ENCODE measurements at places on chromosomes 11 and 22.

- DNase-seq, result no peak
Measured at GRCh38 chr11:35321532-35322317, 97.6 kb downstream of the SLC1A2 start.

- DNase-seq, result peak; percentile 34
Measured at GRCh38 chr22:41619979-41620588, 759 bp downstream of the DESI1 start.

DNA sequence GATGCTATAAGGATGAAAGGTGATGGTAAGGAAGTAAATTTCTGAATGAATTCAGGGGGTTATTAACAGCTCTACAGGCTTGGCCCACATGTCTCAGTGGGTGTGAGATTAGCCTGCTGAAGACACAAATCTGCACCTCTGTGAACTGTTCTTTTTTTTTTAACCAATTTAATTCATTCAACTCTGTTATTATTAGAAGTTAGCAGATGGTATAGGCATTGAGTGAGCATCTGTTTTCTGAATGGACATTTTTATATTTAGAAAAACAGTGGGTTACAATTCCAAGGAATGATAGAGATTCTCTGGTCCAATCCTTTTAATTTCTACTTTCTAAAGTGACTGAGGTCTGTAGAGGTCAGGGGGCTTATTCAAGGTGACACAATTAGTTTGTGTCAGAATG, 122.0 kb upstream of the SORL1-AS1 start:
- DNase-seq, result no peak

DNA sequence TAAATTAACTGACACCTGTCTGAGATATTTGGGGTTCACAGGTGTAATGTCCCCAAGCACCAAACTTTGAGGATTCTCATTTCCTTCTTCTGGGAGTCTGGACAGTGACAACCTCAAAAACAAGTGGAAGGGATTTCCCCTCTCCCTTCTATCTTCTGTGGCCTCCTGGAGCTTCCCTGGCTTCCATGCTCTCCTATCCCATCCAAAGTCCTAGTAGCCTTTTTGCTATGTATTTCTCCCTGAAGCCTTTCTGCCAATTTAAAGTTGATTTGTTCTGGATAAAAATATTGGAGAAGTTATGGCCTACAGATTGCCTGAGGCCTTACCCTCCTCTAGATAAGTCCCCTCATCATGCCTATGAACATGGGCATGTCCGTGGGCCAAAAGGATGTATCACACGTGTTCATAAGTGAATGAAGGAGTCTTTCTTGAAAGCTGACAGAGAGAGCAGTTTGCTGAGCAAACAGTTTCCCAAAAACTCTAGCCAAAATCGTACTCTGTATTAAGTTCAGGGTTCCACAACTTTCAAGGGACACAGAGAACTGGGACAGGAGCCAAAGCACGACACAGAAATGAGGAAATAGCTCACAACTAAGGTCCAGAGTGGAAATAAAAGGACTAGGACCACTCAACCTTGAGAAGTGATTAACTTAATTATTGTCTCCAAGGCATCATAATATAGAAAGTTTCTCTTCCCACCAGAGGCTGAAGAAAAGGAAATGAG, 6.7 kb downstream of the HEPACAM start:
- DNase-seq, result no peak

DNA sequence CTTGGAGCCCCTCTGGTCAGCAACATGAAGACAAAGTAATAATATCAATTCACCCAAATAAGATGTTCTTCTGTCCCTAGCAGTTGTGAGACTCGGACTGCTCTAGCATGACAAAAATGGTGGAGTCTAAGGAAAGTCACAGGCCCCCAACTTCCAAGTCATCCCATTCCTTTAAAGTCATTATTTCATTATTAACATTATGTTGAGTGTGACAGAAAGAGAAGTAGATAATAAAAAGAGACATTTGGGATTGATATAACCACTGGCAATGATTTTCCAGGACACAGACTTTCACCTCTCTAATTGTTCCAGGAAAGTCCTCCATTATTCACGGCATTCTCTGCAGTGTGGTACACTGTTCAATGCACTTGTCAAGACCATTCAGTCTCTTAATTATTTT, 1533.0 kb upstream of the TENM4 start:
- no peak for DNase-seq

- no peak for DNase-seq
Measured at GRCh38 chr11:3104961-3105790, 48.0 kb upstream of the CARS1 start.

DNA sequence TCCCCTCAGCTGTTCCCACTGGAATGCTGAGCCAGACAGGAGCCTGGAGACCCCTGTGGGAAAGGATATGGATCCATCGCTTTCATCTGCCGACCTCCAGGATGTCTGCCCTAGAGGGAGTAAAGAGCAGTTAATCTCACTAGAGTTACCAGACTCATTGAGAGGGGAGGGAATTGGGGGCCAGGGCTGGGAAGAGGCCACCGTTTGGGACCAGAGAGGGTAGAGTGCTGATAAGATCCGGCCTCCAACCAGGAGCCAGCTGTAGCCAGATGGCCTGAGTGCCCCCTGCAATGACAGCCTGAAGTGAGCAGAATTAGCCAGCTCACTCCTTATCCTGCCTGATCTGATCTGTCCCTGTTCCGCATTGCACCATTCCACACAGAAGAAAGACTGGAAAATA, 3.7 kb upstream of the APLNR start:
- no peak for DNase-seq

DNA sequence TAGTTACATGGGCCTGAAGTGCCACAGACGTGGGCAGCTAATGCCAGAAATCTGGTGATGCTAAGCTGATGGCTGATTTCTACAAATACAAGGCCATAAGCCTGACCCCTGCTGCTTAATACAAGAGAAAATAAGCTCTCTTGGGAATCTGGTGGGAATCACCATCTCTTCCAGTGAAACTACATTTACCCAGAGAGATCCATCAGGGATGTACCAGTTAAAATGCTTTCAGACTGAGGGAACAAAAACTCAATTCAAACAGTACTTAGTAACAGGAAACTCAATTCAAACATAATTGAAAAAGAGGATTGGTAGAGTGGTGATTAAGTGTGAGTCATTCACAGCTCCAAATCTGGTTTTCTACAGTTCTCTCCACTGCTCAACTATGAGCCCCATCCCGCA, 1.7 kb upstream of the CAVIN3 start:
- no peak for DNase-seq

GRCh38 chr11:83042964-83043711, 28.6 kb downstream of the RAB30 start:
- DNase-seq, result no peak

GRCh38 chr11:12289667-12290476, 87.5 kb upstream of the PARVA start:
- no peak for DNase-seq

- no peak for DNase-seq
Measured at GRCh38 chr11:43955381-43956118, 13.1 kb downstream of the C11orf96 start.
